ENCODE measurements at places on chromosomes 1 and 21.
A peak's percentile ranks its signal among the peaks of the same experiment; 100 is the strongest.

DNA sequence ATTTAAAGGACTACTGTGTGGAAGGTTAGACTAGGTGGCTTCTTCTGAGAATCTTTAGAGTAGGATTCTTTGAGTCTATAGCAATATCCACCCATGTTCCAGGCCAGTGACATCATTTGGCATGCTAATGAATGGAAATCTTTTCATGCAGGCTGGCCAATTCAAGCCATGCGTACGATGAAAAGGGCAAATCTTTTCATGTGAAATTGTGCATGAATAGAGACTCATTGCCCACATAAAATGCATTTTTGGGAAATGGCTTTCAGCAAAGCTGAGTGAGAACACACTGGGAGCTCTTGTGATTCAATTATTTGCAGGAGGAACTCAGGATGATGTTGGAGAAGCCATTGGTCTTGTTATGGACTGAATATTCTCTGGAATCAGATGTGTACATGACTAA is 324.9 kb upstream of the DAB1 start:
- no peak for DNase-seq

DNA sequence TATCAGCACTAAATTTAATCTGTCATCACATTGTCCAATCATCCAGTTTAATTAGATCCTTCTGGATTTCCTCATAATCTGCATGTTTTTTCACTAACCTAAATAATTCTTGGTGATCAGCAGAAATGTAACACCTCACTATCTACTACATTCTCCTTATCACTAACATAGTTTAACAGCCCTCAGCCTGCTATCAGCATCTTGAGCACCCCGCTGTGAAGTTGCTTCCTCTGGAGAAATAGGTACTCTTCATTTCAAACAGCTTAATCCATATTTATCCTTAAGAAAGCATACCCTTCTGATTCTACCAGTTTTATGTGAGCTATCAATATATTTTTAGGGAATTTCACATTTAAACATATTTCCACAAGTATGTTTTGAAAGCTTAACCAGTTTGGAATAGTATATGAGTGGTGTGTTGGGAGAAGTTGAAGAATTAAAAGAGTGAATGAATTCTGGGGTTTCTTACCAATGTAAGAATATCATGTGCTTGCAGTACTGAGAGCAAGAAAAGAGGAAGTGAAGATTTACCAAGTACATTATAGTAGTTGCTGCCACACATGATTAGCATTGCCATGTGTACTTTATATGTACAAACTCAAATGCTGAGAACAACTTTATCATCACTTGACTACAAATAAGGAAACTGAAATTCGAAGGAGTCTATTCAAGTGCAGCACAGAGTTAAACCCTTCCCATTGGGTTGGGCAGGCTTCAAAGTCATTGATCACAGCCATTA is 771.1 kb upstream of the ADGRL4 start:
- DNase-seq: no peak

DNA sequence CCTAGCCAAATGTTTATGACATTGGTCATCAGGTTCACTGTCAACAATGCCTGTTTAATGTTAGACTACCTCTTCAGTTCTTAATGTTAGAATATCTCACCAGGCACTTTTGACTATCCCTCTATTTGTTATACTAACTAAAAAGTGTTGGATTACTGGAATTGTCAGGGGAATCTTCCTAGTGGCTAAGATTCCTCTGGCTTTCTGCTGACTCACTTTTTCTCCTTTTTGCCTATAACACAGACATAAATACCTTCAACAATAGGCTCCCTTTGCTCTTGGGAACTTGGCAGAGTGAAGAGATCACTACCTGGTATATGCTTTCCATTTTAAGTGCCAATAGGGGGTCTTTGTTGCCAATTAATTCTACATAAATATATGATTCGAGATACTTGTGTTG is 68.5 kb downstream of the TMEM200B start:
- no peak for DNase-seq

DNA sequence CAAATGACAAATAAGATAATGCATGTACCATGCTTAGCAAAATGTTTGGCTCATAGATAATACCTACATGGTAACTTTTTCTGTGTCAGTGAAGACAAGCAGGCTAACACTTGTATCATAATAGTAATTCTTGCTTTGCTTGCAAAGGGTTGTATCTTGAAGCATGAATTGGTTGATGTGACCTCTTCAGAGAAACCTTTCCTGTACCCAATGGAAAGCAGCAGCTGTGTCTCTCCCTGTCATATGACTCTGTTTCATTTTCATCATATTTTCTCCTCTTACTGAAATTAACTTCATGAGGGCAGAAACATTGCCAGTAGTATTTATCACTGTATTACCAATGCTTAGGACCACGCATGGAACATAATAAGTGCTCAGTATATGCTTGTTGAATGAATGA is 4.4 kb downstream of the SH2D1B start:
- no peak for DNase-seq

- DNase-seq: no peak
Observed at GRCh38 chr1:55833529-55834091, 618.4 kb upstream of the USP24 start.

- DNase-seq: no peak
Observed at GRCh38 chr1:200386416-200386815, 23.4 kb downstream of the ZNF281 start.

DNA sequence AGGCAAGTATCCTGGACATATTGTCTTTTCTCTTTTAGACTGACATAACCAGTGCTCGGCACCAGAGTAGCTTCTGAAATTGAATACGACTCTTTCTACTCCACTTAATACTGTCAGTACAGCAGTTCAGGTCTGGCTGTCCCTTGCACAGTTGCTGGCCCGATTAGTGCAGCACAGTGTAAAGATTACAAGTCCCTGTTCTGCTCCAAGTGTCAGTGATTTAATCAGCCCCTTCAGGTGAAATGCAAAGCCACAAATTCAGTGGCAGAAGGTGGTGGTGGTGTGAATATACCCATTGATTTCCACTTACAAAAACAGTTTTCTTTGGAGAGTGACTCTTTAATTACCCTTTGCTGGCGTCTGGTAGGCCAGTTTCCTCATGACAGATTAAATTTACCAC is 545.4 kb downstream of the ADGRL2 start:
- no peak for DNase-seq

GRCh38 chr1:26291939-26292338 is 12.1 kb downstream of the SH3BGRL3 start:
- no peak for DNase-seq

DNA sequence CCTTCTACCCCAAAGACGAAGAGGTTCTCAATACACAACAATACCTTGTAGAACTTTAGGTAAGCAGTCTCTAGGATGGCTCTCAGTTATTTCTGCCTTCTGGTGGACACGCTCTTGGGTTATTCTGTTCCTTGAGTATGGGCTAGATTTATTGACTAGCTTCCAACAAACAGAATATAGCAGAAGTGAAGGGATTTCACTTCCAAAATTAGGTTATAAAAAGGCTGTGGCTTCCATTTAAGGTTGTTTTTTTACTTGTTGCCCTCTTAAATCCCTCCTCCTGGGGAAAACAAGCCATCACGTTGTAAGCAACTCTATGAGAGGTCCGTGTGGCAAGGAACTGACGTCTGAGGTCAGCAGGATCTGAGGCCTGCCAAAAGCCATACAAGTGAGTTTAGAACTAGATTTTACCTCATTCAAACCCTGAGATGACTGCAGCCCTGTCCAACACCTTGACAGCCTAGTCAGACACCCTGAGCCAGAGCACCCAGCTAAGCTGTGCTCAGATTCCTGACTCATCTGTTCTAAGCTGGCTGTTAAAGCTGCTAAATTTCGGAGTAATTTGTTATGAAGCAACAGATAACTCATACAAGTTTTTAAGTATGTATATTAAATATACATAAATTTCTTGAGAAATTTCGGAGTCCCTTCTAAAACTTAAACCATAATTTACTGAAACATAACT is 12.7 kb downstream of the SSX2IP start:
- no peak for DNase-seq

- DNase-seq: no peak
Observed at GRCh38 chr1:172414331-172414730, 6.2 kb upstream of the C1orf105 start.

DNA sequence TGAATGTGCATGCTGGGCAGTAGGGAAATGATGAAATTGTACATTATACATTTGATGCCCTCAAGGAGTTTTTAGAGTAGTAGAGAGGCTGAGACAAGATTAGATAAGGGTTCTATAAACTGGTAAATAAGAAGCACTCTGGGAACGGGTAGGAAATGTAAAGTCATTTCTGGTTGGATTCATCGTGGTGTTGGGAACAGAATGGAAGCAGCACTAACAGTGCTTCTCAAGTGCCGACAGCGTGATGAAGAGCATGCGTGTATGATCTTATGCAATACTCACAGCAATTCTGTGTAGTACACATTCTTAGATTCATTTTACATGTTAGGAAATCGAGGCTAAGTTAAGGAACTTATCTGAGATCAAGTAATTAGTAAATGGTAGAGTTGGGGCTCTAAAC is 45.9 kb downstream of the GPR88 start:
- no peak for DNase-seq

- no peak for DNase-seq
Observed at GRCh38 chr1:47839433-47839760, 157.8 kb downstream of the TRABD2B start.

DNA sequence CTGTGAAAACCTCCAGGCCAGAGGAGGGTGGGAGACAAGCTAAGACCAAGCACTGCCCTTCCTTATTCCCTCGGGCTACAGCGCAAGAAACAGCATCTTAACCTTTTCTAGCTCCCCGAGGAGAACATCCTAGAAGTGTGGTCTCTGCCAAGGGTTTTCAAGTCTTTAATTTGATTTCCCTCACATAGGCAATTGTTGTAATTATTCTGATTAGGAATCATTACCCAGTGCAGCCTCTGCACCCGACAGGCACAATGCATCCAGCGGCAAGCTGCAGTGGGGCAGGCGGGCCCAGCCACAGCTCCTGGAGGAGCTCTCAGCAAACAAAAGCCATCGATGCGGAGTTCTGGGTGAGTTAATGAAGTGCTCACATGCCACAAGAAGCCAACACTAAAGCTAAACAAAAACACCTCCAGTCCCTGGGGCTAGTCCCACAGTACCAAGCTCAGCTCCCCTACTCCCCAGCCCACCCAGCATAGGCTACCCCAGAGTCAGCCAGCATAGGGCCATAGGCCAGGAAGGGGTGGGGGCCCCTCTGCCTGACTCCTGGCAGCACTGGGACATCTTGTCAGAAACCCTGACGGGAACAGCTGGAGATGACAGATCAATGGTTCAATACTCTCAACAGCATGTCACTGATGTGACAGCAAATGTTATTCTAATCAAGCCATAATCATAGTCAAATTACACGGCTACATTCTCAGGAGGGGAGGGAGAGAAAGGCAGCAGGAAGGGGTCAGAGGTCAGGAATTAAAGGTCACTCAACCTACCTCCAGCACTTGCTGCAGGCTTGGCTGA is 42.5 kb downstream of the ERI3 start:
- DNase-seq: no peak

GRCh38 chr1:106975944-106976343 is 80.5 kb upstream of the PRMT6 start:
- DNase-seq: no peak

GRCh38 chr1:1876335-1876930 is 14.5 kb downstream of the GNB1 start:
- no peak for DNase-seq

DNA sequence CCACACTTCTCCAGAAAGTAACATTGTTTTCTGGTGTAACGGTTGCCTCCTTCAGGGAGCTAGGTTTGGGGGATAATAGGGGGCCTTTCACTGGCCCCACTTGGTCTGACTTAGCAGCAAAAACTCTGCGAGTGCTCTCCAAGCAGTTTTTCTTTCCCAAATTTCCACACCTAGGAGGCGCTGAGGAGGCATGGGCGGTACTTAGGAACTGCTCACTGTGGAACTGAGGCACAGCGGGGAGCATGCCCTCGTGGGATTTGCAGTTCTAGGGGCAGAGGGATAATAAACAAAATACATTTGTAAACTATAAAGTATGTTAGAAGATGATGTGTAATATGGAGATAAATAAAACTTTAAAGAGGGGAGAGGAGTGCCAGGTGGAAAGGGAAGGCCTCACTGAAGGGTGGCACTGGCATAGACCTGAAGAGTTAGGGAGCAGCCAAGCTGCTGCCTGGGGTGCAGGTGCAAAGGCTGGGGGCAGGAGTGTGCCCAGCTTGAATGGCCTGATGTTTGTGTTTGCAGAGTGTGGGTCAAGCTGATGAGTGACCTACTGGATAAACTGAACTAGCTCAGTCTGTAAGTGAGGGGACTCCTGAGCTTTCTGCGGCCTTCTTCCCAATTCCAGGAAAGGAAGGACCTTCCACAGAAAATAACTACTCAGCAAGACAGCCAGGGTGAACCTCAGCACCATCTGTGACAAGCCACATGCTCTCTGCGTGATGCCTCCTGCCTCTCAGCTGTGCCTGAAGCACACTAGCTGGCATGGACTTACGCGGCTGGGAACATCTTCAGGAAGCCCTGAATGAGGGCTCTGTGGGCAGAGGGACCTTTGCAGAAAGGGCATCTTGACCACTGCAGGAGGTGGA is 1.9 kb downstream of the EPHX1 start:
- DNase-seq: no peak

- no peak for DNase-seq
Observed at GRCh38 chr21:38751379-38752050, 54.2 kb upstream of the ETS2 start.

DNA sequence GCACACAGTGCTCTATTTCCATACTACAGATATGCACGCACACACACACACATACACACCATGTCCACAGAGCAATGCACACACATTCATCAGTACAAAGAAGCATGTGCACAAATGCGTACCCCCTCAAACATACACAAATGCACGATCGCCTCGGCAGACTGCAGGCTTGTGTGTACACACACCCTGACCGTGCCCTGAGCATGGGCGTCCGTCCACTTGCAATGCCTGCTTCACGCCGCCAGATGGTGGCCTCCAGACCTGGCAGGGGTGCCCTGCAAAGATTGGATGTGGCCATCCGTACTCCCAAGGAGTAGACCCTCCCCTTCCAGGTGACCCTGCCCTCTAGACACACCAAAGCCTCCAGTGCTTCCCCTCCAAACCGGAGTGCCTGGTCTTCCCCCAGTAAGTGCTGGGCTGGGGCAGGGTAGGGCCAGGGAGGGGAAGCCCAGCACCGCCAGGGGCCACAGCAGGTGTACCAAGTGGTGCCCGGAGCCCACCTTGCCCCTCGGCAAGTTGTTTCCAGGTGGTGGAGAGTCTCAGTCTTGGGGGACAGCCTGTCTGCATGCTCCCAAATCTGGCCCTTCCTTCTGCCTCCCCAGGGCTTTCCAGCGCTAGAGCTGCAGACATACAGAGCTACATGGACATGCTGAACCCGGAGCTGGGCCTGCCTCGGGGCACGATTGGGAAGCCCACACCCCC is 20.6 kb downstream of the ESPN start:
- DNase-seq: peak; percentile 16

GRCh38 chr1:208030288-208031091 is 119.6 kb upstream of the CD34 start:
- no peak for DNase-seq
